Type B pancreatic cell (in vitro differentiated cells): ENCODE measurements at places on chromosomes 6 and 20.

DNA sequence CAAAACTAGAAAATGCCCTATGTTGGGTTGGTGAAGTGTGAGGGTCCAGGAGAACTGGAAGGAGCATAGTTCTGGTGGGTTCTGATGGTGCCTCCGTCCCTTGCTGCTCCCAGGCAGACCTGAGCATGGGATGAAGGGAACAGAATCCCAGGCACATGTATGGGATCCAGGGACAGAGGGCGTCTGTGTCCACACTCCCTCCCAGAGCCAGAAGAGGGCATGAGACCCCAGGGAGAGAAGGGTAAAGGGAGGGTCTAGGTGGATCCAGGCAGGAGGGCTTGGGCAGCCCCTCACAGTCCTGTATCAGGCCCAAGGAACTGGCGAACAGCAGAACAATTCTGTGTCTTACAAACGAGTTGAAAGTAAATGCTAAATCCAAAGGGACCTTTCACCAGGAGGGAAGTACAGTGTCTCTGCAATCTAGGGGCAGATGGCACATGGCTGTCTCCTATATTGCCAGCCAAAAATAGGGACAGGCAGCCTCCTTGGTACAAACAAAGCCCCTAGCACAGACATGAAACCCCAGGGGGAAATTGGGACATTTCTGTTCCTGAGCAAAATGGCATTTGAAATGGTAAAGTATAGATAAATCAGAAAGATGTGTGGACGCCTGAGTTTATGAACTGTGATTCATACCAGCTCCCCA lies 2.5 kb upstream of the BPIFA1 start:
- peaks cover 64% of the 10 kb centered on the region for H3K27me3 ChIP-seq
- no peak overlapping the region for H3K27ac ChIP-seq
- no peak for DNase-seq

DNA sequence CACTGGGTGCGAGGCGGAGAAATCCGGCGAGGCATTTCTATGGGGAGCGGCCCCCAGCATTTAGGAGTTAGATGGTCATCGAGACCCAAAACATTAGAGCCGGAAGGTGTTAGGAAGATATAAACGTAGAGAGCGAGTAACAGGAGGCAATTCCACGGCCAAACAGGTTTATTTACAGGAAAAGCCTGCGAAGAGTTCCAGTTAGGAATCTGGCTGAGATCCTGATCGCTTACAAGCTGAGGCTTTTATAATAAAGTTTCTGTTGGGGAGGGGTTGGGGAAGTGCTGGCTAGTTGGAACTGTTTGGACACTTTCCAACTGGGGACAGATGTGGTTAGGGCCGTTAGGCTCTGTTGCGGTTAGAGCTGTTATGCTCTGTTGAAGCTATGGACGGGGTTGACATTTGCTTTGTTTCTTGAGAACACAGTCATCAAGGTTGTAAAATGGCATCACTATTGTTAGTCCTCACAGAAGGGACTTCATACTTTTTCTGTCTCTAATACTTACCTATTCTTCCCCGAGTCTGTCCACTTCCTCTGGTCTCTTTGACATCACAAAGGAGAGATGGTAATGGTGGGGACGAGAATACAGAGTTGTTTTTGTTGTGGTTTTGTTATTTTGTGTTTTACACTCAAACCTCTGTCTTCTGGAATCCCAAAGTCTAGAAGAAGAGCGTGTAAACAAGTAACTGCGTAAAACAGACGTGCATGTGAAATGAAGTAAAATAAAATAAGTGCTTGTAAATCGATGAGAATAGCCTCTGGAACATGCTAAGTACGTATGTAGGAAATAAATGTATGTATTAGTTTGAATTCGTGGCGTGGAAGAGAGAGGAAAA lies 554 bp upstream of the ZSCAN31 start:
- H3K27ac ChIP-seq: no peak overlapping the region
- no peaks in the 10 kb centered on the region for H3K27me3 ChIP-seq
- peaks cover 5% of the 10 kb centered on the region for H3K4me1 ChIP-seq
- no peak for DNase-seq

- H3K36me3 ChIP-seq: no peaks in the 10 kb centered on the region
- no peak overlapping the region for H3K27ac ChIP-seq
- no peak overlapping the region for H3K4me3 ChIP-seq
- no peak for DNase-seq
- H3K4me1 ChIP-seq: no peaks in the 10 kb centered on the region
Measured at GRCh38 chr20:60261333-60261732, 303.1 kb downstream of the CDH26 start.

GRCh38 chr20:57525328-57526086 lies 567 bp upstream of the CTCFL start:
- H3K27ac ChIP-seq: no peak overlapping the region
- H3K27me3 ChIP-seq: peaks cover 12% of the 10 kb centered on the region
- H3K36me3 ChIP-seq: no peaks in the 10 kb centered on the region

- H3K36me3 ChIP-seq: no peaks in the 10 kb centered on the region
- H3K4me3 ChIP-seq: no peak overlapping the region
- DNase-seq: no peak
- peaks cover 7% of the 10 kb centered on the region for H3K27me3 ChIP-seq
Measured at GRCh38 chr6:152952045-152952444, 30.8 kb downstream of the FBXO5 start.

GRCh38 chr20:50041246-50041873 lies 58.6 kb downstream of the SNAI1 start:
- no peak for DNase-seq
- H3K4me3 ChIP-seq: no peak overlapping the region
- H3K4me1 ChIP-seq: peaks cover 24% of the 10 kb centered on the region
- no peaks in the 10 kb centered on the region for H3K36me3 ChIP-seq

- no peak overlapping the region for H3K27ac ChIP-seq
- H3K4me3 ChIP-seq: no peak overlapping the region
- peaks cover 30% of the 10 kb centered on the region for H3K4me1 ChIP-seq
- DNase-seq: no peak
- peaks cover 4% of the 10 kb centered on the region for H3K36me3 ChIP-seq
Measured at GRCh38 chr6:140440223-140440835, 1065.9 kb upstream of the CITED2 start.

GRCh38 chr6:80547827-80548226 lies 441.4 kb downstream of the BCKDHB start:
- H3K27me3 ChIP-seq: no peaks in the 10 kb centered on the region
- no peaks in the 10 kb centered on the region for H3K36me3 ChIP-seq
- no peak for DNase-seq
- H3K4me3 ChIP-seq: no peak overlapping the region
- H3K27ac ChIP-seq: no peak overlapping the region

GRCh38 chr6:140464720-140465119 lies 1090.3 kb upstream of the CITED2 start:
- H3K4me1 ChIP-seq: peaks cover 18% of the 10 kb centered on the region
- DNase-seq: no peak
- no peaks in the 10 kb centered on the region for H3K27me3 ChIP-seq

DNA sequence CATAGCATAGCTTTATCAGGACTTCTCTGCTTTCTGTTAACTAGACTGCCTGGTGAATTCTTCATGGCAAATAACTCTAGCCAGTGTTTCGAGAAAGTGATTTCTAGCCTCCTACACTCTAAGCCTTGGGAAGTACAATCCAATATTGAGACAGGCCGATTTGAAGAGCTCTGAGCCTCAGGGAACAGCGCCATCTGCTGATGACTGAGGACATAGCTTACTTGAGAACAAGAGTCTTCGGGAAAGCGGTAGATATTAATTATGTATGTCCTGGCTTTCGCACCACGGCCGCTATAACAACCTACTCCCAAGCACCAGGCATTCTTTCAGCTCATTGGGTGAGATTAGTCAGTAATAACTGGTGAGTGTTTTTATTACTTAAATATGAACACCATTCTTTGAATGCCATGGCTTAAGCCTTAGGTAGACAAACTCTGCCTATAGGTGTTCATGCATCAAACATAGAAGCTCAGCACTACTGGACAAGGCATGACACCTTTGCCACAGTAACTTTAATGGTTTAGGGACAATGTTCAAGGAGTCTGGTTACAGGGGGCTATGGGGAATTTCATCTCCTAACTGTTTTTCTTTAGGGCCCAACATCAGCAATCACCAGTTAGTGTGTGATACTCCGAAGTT lies 518.6 kb downstream of the BMP2 start:
- no peak overlapping the region for H3K27ac ChIP-seq
- H3K4me1 ChIP-seq: peaks cover 5% of the 10 kb centered on the region
- H3K27me3 ChIP-seq: peaks cover 14% of the 10 kb centered on the region
- H3K36me3 ChIP-seq: no peaks in the 10 kb centered on the region
- no peak overlapping the region for H3K4me3 ChIP-seq

DNA sequence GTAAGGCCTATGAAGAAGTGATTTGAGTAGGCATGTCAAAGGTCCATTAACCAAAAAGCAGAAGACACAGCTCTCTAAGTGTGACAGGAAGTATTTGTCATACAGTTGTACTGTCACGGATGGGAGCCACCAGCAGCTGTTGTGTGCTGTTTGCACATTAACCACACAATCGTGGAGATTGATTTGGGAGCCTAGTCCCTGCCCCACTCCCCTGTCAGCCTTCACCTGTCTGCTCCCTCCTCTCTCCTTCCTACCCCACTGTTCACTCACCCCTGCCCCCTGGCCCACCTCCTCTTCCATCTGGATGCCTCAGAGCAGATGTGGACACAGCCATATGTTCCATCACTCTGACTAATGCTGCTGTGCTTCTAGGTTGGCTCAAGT lies 124.7 kb upstream of the SPACA1 start:
- no peaks in the 10 kb centered on the region for H3K27me3 ChIP-seq
- no peak overlapping the region for H3K4me3 ChIP-seq
- H3K27ac ChIP-seq: no peak overlapping the region
- H3K36me3 ChIP-seq: no peaks in the 10 kb centered on the region
- no peak for DNase-seq

GRCh38 chr6:123333000-123333756 lies 303.6 kb downstream of the TRDN start:
- DNase-seq: no peak
- peaks cover 3% of the 10 kb centered on the region for H3K27me3 ChIP-seq
- no peaks in the 10 kb centered on the region for H3K4me1 ChIP-seq
- no peak overlapping the region for H3K4me3 ChIP-seq
- H3K36me3 ChIP-seq: no peaks in the 10 kb centered on the region
- H3K27ac ChIP-seq: no peak overlapping the region

- H3K27ac ChIP-seq: no peak overlapping the region
- H3K4me1 ChIP-seq: no peaks in the 10 kb centered on the region
- no peak overlapping the region for H3K4me3 ChIP-seq
Measured at GRCh38 chr20:53725575-53725970, 131.9 kb upstream of the ZNF217 start.

DNA sequence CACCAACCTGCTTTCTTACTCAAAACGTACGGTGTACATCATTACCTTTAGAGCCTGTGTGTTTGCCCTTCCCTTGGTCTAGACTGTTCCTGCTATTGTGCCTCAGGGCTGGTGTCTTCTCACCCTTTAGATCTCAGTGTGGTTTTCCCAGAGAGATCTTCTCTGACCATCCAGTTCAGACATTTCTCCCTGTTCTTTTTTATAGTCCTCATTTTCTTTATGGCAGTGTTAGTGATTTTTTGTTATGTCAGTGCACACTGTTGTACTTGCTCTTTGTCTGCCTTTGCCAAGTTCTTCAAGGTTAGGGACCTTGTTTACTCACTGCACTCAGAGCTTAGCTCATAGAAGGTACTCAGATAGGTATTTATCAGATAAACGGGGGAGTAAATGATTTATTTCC lies 82.8 kb downstream of the ATRN start:
- peaks cover 8% of the 10 kb centered on the region for H3K36me3 ChIP-seq
- no peak for DNase-seq

GRCh38 chr6:37441651-37442050 lies 8.6 kb downstream of the CMTR1 start:
- H3K27ac ChIP-seq: no peak overlapping the region
- H3K36me3 ChIP-seq: peaks cover 21% of the 10 kb centered on the region
- no peak overlapping the region for H3K4me3 ChIP-seq
- H3K4me1 ChIP-seq: peaks cover 7% of the 10 kb centered on the region
- DNase-seq: no peak

DNA sequence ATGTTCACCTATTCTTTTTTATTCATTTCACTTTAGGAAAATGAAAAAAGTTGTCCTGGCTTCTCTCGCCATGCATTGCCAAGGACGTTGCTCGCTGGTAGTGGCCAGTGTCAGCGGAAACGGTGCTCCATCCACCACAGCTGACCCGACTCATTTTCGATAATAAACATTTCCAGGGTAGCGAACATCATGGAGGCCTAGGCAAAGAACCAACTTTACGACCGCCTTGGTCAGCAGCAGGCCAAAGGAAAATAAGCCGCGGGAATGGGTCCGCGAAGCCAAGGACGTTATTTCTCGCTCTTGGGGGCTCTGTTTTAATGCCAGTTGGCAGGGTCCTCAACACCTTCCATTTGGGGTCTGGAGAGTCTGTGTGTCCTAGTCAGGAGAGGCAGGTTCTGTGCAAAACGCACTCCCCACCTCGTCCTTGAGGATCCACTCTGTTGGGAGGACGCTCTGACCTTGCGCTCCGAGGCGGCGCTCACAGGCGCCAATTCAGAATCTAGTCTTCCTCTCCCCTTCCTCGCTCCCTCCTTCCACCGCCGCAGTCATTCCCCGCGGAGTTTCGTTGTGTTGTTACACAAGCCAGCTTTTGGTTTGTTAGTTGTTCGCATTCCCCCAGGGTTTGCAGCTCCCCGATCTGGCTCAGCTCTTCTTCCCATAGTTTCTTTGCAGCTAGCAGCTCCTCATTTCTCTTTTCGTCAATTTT lies 4.1 kb upstream of the PAX1 start:
- no peak overlapping the region for H3K4me3 ChIP-seq
- no peak overlapping the region for H3K27ac ChIP-seq
- peaks cover 5% of the 10 kb centered on the region for H3K4me1 ChIP-seq
- peak; percentile 42 for DNase-seq
- H3K36me3 ChIP-seq: no peaks in the 10 kb centered on the region
- H3K27me3 ChIP-seq: peaks cover 98% of the 10 kb centered on the region

- H3K4me1 ChIP-seq: peaks cover 24% of the 10 kb centered on the region
- no peaks in the 10 kb centered on the region for H3K27me3 ChIP-seq
- peak overlapping the region; percentile 38 for H3K27ac ChIP-seq
- no peak for DNase-seq
Measured at GRCh38 chr6:158283304-158283980, 28.8 kb upstream of the TULP4 start.

DNA sequence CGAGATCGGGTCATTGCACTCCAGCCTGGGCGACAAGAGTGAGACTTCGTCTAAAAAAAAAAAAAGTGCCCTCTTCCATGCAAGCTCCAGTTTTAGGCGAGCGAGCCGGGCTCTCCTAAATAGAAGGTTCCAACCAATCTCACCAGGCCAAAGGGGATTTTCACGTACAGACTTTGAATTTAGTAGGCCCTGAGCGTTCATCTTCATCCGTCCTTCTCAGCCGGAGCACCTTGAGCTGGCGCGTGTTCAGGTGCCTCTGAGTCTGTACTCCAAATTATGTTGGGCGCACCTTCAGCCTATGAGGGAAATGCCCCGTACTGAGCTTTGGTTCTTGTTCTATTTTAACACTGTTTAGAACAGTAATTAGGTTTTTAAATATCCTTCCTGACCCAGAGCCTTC lies 817 bp upstream of the TAP2 start:
- no peak overlapping the region for H3K27ac ChIP-seq
- no peak for DNase-seq
- no peak overlapping the region for H3K4me3 ChIP-seq
- H3K27me3 ChIP-seq: peaks cover 39% of the 10 kb centered on the region
- peaks cover 7% of the 10 kb centered on the region for H3K4me1 ChIP-seq
